ENCODE measurements at places on chromosomes 5 and 9.

GRCh38 chr9:12922224-12922866, 147.5 kb downstream of the LURAP1L start:
- DNase-seq, result no peak

DNA sequence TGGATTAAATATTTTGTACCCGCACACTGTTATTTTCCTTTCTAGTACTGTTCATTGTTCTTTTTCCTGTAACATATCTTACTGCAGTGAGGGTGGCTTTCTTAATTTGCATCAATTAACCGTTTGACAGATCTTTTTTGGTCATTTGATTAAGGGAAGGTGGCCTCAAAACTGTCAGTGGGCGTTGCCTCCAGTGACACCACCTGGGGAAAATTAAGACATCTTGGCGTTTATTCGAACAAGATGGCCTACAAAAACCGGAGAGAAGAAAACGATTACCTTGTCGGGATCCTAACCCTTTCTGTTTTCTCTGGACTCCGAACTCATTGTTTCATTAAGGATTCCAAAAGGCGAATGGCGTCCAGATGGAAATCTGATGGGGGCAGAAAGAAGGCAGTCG, 2.0 kb downstream of the BASP1 start:
- DNase-seq, result no peak

DNA sequence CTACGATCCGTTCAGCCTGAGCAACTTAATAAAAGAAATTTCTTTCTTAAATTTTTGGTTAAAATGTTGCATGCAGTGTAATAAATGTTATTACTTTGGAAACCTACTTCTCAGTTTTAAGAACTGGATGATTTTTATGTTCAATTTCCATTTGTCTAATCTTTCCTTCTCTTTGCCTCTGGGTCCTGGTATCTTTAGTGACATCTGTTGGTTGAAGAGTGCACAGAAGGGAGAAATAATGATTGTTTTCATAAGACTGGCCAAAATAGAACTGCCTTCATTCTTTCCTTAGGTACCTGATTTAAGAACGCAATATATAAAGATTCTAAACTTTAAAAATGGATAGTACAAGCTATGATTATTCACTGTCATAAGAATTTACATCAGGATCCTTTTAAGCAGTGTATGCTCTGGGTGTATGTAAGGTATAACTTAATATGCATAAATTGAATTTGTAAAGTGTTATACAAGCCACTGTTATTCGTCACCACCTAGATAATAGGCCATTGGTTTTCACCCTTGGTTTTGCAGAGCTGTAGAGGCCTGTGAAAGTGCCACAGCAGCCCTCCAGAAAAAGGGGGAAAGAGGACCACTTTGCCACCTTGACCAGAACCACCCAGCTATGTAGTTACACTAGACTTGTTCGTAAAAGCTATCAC, 82.8 kb upstream of the TLX3 start:
- peak; percentile 1 for DNase-seq

- no peak for DNase-seq
These were observed 164.5 kb downstream of the COL23A1 start for GRCh38 chr5:178425621-178426068.

All from astrocyte of the cerebellum (primary cell).